Stimulated activated CD4-positive, alpha-beta T cell treated with anti-CD3 and anti-CD28 coated beads, Interleukin-1b, Interleukin-23, amount 100 ng/mL, for 48 hours (primary cell): ENCODE measurements at places on chromosomes 3 and 15.
A peak's percentile ranks its signal among the peaks of the same experiment; 100 is the strongest.

GRCh38 chr3:39065197-39065596, 13.4 kb downstream of the WDR48 start:
- DNase-seq, result peak; percentile 17

DNA sequence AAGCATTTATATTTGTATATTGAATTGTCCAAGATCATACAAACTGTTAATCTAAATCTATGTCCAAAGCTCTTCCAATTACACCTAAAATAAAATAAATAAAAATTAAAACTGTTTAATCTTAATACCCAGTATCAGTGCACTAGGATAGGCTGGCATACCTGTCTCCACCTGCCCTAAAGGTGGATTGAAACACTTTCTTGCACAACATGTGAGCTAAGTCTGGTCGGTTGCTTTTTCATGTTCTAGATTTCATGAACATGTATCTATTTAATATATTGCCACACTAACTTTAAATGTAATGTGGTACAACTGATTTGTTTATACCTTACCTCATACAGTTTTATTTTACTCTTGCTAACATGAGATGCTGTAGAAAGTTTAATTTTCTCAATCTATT, 193.0 kb downstream of the VGLL3 start:
- DNase-seq, result no peak

DNA sequence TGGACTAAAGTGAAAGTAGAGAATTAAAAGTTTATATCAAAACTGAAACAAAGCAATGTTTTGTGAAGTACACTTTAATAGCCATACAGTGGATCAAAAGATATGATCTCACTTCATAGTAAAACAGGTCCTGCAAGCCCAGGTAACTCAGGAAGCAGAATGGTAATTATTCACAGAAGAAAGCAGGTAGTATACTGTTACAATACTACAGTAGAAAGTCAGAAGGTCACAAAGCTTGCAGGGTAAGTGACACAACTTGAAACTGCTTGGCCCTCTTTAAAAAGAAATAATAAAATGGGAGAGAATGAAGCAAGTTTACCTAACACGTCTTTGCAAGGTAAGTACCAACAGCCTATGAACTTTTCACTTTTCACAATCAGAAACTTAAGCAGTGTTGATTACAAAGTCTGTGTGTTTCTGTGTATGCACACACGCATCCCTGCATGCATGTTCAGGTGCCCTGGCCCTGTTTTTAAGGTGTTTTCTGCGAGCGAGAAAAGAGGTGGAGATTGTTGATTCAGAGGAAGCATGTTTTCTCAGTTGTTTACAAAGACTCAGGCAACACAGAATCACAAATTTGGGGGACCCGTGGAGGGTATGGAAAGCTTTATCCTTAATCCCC, at the start of gene NAALADL2:
Gene NAALADL2, plus strand, starts transcription at position 221 of the 622 bp plus-strand sequence.
- DNase-seq, result no peak

GRCh38 chr3:153289334-153289808, 127.3 kb downstream of the RAP2B start:
- DNase-seq, result no peak

DNA sequence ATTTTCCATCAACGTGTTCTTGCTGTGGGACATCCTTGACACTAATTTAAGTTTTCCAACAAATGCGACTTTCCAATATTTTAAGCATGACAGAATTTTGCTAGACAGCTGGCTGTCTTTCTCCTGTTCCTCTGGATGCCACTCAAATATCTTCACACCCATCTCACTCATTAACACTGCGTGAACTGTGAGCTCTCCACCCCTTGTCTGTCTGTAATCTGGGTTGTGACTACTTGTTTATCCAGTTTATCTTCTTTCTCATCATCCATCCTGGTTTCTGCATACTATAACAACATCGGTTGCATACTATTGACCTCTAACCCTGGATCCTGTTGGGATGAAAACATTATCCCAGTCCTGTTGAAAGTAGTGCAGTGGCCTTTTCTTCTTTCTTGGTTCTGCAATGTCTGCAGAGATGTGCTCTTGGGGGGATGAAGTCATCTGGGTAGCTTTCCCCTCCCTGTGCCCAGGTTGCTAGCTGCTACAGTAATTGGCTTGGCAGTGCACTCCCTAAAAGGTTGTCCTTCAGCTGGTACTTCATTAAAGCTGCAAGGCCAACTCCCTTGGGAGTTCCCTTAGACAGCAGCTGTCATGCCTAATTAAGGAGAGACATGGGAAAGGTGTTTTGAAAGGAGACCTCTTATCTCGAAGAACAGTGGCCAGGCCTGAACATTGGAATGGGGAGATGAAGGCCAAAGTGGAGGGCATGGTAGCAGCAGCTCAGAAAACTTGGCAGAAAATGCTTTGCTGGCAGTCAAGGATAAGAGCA, 24.7 kb downstream of the KAT2B start:
- DNase-seq, result no peak

GRCh38 chr3:99871231-99872045, 53.8 kb downstream of the CMSS1 start:
- DNase-seq, result no peak
